ENCODE measurements at places on chromosomes 13 and 19.

- no peak for DNase-seq
Observed at GRCh38 chr13:30437177-30437576, 14.9 kb downstream of the UBE2L5 start.

DNA sequence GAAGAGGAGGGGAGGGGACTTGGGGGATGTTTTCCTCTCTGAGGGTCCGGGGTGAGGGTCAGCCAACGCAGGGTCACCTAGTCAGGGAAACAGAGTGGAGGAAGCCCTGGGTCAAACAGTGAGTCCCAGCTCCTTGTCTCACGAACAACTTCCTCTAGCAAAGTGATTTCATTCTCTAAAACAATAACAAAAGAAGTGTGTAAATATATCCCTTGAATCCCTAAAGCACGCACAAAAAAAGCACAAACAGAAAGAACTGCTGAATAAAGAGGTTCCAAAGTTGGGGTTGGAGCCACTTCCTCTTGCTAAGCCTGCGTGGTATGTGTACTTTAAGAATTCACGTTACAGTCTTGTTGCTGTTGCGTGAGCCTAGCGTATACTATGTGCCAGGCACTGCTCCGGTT, 1.5 kb upstream of the C5AR2 start:
- no peak for DNase-seq

DNA sequence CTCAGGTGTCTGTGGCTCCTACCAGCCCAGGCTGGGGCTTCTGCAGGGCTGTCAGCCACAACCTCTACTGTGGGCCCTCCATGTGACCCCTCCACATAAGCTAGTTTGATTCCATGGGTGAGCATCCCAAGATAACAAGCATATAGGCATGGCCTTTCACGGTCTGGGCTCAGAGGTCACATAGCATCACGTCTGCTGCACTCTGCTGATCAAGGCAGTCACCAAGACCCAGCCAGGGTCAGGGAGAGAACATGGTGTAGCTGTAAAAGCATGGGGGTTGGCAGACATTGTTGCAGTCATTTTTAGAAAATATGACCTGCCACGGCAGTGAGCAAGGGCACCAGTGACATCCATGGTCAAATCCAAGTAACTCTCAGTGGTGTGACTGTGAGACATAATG, 698.8 kb downstream of the UQCRFS1 start:
- no peak for DNase-seq

DNA sequence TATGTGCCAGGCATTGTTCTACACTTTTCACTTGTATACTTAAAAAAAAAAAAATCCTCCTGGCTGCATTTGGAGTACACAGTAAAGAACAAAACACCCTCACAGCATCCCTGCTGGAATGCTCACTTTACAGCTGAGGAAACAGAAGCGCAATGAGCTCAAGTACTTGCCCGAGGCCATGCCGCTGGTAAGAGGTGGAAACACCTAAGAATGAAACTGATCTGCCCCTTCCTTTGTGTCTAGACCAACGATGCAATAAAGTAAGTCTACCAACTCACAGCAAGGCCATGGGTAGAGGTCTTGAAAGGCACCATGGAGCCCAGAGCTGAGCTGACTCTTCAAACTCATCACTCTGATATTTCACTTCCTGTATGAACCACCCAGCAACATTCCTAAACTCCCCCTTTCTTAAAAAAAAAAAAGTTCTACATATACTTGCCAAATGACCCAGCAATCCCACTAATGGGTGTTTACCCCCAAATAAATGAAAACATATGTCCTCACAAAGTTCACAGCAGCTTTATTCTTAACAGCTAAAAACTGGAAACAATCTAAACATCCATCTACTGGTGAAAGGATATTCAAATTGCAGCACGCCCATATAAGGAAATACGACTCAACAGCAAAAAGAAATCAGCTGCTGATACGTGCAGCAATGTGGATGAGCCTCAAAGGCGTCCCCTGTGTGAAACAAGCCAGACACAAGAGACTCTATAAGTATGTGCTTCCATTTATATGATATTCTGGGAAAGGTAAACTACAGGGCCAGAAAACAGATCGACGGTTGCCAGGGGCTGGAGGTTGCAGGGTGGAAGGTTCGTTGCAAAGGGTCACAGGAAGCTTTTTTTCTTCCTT, 236.6 kb upstream of the MAB21L1 start:
- no peak for DNase-seq

DNA sequence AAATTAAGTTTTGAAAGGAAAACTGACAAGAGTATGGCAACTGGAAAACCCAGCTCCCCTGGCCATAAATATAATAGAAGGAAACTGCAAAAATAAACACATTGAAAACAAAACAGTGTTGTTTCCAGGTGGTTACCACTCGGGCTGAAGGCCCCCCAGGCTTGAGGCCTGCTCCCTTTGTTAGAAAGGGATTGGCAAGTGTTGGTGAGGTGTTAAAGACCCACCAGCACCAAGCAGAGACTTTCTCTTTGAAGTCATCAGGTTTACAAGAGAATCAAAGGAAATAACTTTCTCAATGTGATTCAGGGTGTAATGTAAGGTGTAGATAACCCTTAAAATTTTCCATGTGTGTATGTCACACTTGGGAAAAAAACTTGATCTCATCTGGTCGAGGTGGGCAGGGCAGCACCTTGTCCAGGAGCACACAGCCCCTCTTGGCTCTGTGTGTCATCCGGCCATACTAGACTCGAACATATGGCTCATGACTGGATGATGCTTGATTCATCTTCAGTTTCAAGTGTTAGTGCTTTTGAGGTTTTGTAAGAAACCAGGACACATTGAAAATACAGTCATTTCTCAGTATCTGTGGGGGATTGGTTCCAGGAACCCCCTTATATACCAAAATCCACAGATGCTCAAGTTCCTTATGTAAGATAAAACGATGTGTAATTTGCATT, 7.8 kb downstream of the ACTN4 start:
- no peak for DNase-seq

DNA sequence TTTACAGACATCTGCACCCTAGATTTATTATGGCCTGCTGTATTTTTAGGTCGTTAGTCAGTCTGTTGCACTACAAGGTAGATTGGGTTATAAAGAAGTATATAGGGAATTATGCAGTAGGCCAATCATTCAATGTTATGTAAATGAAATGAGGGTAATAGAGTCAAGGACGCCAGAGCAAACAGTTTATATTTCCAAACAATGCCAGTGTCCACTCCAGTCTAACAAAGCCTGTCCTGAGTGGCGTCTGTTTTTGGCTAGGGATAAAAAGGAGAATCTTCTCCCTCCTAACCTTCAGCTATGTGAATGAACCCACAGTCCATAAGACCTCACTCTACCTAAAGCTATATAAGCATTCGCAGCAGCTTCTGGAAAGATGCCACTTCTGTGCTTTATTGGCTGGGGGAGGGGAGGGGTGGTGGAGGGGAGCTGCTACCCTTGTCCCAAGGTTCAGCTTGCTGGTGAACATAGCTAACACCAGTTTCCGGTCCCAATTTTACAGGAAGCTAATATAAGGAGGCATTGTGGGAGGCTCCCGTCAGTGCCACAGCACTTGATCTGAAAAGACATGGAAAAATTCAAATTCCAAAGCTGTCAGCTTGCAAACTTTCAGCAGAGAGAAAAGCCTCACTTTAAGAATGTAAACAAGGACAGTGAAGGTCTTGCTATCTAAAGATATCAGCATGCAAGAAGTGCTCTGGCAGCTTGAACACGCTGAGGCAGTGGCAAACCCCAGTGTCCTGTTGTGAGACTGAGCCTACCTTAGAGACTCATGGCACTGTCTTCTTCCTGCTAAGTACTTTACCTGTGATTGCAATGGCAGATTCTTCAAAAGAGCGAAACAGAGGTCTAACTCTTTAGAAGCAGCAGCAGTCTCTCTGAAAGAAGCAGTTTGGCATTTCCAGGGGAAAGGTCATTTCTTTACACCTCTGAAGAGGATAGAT, 369.9 kb downstream of the PCDH9 start:
- DNase-seq: no peak

- DNase-seq: no peak
Observed at GRCh38 chr13:44331446-44331845, 42.2 kb upstream of the SERP2 start.

- DNase-seq: no peak
Observed at GRCh38 chr19:4301590-4302242, 473 bp downstream of the TMIGD2 start.

DNA sequence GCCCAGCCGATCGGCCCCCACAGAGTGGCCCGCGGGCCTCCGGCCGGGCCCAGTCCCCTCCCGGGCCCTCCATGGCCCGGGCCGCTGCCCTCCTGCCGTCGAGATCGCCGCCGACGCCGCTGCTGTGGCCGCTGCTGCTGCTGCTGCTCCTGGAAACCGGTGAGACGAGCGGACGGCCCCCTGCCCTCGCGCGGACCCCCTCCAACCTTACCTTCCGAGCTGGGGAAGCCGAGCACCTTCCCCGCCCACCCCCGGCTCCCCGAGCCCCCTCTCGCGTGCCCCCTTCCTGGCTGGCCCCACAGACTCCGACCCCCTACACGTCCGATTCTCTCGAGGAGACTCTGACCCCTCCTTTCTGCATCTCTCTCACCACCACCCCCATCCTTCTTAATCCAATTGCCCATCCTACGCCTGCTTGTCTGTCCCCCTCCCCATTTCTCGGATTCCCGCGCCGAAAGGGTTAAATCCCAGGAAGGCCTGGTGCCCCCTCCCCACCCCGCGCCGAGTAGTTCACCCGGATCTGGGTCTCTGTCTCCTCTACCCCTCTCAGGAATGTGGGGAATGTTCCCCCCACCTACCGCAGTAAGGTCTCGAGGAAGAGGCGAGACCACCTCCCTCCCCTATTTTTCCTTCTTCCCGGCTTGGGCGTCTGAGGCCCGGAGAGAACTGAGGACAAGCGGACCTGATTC, 502 bp downstream of the NECTIN2 start:
- DNase-seq: no peak

GRCh38 chr13:30052120-30052519, 201.7 kb upstream of the UBL3 start:
- DNase-seq: no peak

GRCh38 chr19:48230555-48231129, 25.1 kb downstream of the CARD8 start:
- DNase-seq: no peak

DNA sequence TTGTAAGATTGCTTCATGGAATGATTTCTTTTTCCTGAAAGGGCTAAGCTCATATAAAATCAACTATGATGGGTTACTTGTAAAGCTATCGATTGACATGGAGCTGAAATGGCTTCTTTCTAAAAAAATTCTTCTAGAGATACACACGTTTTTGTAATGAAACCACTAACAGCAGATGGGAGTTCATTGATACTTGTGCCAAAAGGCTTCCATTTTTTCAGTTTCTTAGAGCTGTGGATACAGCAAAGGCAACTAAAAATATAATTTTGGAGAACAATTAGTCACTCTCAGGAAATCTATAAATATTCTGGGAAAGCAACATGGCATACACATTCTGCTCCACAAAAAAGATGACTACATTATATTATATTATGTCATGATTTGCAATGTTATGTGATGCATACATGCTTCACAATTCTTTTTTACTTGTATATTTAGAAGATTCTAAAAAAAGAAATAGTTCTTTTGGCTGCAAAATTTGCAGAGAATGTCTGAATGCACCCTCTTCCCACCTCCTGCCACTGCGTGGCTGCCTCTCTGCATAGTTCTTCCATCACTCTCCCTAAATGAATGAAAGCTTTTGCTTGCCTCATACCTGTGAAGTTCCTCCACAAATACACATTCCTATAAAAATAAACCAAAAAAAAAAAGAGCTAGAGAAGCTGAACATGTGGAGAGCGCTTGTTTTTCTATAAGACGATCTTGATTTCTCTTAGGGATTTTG, 802.5 kb downstream of the EFNB2 start:
- DNase-seq: no peak

DNA sequence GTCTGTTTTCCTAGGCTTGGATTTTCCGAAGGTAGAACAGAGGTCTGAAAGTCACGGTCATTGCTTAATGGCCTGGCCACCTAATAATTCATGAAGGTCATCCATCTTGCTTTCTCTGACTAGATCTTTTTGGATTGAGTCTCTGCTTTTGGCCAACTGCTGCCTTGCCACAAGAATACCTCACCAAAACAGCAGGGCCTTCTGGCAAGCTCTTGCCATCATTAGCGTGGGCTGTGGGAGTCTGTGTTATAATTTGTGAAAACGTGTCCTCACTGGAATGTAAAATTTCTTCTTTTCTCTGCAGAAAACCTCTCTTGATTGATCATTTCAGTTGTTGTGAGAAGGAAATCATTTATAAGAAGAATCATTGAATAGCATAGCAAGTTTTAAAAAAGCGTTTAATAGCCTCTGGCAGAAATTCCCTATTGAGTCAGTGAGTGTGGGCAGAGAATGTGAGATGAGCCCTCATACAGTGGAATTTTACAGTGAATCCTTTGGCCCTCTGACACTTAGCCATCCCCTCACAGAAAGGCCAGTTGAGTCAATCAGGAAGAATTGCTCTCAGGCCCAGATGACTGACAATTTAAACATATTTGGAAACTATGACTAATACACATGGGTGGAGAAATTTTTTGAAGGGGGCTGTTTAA, 43.2 kb upstream of the ERICH6B start:
- DNase-seq: no peak

GRCh38 chr19:51547397-51548212, 16.1 kb upstream of the SIGLEC6 start:
- no peak for DNase-seq

DNA sequence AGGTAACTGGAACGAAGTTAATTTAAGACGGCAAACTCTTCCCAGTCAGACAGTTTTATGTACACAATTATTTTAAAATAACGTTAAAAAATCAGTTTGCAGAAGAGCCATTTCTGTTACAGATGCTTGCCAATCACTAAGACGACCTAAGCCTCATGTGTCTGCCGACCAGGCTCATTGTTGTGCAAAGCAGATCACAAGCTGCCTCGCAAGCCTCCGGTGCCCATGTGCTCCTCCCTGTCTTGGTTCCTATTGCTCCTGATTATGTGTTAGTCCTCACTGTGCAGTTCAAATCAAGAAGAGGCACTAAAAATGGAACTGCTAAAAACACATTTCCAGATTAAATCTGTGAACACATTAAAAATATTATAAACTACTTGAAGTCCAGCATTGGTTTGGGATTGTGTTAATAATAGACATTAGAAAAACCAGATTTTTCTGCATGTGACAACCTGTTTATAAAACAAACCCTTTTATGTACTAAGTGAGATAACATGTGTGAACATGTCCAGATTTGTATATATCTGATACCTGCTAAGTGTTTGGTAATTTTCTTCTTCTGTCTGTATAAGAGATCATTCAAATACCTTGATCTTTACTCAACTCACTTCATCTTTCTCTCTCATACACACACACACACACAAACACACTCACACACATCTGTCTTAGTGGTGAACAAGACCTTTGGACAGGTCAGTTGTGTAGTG, 81.9 kb upstream of the SLC15A1 start:
- no peak for DNase-seq

DNA sequence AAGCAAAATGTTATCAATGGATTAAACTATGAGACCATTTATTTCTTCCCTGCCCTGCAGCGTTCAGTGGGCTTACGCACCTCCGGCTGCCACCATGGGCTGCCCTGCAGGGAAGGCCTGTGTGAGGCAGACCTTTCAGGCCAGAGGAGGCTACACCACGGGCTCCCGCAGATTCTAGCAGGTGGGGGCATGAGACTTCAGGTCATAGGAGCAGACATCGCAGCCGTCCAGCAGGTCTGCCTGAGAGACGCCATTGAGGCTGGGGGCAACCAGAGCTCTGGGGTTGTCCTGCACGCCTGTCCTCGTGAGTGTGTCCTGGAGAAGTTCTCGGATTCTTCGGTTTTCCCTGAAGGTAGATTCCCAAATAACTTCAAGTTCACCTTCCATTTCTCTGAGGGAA, 9.4 kb upstream of the SLC7A9 start:
- DNase-seq: no peak

Data from activated naive CD4-positive, alpha-beta T cell (primary cell).